ENCODE measurements at places on chromosomes 13 and 19.

- no peak for DNase-seq
Measured at GRCh38 chr19:32891609-32892008, 22.0 kb upstream of the SLC7A9 start.

- DNase-seq, result no peak
Measured at GRCh38 chr19:16161840-16162239, 11.5 kb downstream of the CIB3 start.

DNA sequence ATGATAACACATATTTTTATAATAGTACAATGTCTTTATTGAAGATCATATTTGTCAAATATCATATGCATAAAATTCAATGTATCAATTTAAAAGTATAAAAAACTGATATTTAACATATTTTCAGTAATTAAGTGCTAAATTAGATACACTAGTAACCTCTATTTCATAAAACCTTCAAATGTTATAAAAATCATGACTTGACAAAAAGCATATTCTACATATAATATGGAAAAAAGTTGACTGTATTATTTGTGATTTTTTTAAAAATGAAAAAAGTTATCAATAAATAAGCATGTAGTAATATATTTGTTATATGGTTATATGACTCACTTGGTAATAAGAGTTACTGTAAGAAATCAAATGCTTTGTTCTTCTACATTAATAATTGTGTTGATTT lies 356.9 kb downstream of the DIAPH3 start:
- DNase-seq, result no peak

- peak; percentile 85 for DNase-seq
Measured at GRCh38 chr19:13051557-13052165, 51.0 kb downstream of the LYL1 start.

GRCh38 chr13:35694549-35695447 lies 218.3 kb upstream of the MAB21L1 start:
- DNase-seq, result no peak

DNA sequence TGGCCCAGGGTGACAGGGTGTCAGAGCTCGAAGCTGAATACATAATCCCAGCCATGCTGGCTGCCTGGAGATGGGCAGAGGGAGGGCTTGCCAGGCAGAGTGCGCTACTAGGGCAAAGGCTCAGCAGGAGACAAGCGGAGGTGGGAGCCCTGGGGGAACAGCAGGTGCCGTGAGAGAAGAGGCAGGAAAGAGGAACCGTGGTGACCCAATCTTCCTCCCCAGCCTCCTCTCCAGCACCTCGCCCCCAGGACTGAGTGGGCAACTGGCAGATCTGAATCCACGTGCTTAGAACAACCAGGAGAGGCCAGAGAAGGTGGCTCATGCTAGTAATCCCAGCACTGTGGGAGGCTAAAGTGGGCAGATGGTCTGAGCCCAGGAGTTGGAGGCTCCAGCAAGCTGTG lies 11.0 kb upstream of the CCL25 start:
- DNase-seq, result no peak

- DNase-seq, result no peak
Measured at GRCh38 chr13:22031702-22032286, 360.9 kb downstream of the FGF9 start.

DNA sequence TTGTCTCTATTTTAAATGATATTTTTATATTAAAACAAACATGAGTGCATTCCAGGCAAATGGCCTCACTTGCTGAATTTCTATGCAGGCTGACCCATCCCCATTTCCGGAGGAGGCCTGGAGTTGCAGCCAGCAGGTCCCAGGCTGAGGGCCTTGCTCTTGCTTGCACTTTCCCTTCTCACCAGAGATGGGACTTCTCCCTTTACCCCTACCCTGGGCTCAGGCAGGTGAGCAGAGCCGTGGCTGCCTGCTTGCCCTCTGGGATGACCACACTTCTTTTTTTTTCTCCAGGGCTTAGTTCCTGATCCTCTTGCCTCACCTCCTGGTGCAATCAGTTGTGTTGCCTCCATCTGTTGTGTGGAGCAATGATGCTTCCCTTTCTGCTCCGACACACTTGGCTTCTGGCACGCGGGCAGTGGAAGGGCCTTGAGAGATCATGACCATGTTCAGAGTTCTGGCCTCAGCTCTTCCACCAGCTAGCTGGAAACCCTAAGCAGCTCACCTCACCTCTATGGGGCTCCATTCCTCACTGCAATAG lies 11.1 kb upstream of the OLFM4 start:
- DNase-seq, result no peak

- DNase-seq, result no peak
Measured at GRCh38 chr13:45331692-45332035, 9.3 kb downstream of the TPT1 start.

GRCh38 chr19:16204005-16204294 lies 6.2 kb downstream of the AP1M1 start:
- DNase-seq, result peak; percentile 42

GRCh38 chr19:33221638-33222037 lies 4.0 kb downstream of the SLC7A10 start:
- no peak for DNase-seq

DNA sequence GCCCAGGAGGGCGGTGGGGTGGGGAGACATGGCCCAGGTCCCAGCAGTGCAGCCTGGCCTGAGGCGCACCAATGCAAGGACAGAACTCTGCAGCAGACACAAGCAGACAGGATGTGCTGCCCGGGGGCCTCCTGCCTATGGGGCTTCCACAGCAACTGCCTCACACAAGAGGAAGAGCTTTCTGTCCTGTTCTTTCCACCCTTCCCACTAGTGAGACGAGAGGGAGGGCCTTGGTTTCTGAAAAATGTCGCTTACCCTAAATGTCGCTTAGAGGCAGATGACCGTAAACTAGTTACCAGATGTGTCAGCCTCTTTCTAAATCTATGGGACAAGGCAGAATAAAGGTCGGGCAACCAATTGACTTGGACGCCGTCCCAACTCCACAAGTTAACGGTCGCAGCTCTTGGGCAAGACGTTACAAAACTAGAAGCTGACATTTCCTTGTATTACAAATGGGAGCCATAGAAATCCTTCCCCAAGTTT lies at the start of gene LAIR1:
Gene LAIR1, minus strand, starts transcription at position 157 of the 483 bp plus-strand sequence. Its CDS starts 127 bp downstream, at position 30.
- no peak for DNase-seq

DNA sequence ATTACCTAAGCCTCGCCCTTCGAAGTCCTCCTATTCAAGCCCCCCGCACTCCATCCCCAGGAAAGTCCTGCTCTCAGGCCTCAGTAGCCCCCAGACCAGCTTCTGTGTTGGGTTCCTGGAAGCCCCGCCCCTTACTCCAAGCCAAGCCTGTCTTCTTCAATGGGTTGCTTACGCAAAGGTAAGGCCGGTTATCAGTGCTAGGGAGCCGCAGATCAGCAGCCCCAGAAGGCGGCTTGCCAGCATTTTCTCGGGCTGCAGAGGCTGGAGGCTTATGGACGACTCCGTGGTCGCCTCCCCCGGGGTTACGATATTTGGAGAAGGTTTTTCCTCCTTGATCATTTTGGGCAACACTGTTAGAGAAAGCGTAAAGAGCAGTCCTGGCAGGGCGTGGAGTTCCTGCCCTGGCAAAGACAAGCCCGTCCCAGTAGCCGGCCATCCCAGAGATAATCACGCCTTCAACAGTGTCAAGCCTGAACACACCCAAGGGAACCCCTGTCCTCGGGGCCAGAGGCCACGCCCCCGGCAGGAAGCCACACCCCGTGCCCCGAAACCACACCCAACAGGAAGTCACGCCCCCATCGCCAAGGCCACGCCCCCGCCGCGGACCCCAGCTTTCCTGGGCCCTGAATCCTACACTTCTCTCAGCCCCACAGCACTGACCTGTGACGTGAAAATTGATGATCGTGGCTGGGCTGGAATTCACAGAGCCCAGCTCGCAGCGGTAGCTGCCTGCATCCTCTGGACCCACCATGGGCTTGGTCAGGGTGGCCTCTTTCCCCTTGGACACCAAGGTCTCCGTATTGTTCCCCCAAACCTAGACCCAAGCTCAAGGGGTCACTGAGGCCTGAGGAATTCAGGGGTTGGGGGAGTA lies 954 bp upstream of the RASIP1 start:
- DNase-seq, result no peak

GRCh38 chr19:3518659-3519058 lies 12.5 kb downstream of the FZR1 start:
- no peak for DNase-seq

- DNase-seq, result no peak
Measured at GRCh38 chr13:22926748-22927400, 253.9 kb upstream of the SGCG start.

- DNase-seq, result no peak
Measured at GRCh38 chr19:56821209-56821608, 19.3 kb downstream of the PEG3 start.

DNA sequence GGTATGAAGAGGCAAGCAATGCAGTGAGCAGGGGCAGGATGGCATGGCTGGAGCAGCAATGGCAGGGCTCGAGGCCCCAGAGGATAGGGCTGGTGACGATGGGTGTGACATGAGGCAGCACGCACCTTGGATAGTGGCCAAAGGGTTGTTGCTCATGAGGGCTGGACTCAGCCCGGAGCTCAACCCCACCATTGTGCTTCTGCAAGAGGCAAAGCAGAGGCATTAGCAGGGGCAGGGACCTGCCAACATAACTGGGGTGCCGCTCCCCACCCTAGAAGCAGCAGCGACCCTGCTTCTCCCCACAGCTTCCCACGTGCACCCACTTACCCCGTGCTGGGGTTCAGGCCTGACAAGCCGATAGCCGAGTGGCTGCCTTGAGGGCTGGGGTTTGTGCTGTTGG lies 15.8 kb downstream of the ZNF574 start:
- DNase-seq, result no peak

DNA sequence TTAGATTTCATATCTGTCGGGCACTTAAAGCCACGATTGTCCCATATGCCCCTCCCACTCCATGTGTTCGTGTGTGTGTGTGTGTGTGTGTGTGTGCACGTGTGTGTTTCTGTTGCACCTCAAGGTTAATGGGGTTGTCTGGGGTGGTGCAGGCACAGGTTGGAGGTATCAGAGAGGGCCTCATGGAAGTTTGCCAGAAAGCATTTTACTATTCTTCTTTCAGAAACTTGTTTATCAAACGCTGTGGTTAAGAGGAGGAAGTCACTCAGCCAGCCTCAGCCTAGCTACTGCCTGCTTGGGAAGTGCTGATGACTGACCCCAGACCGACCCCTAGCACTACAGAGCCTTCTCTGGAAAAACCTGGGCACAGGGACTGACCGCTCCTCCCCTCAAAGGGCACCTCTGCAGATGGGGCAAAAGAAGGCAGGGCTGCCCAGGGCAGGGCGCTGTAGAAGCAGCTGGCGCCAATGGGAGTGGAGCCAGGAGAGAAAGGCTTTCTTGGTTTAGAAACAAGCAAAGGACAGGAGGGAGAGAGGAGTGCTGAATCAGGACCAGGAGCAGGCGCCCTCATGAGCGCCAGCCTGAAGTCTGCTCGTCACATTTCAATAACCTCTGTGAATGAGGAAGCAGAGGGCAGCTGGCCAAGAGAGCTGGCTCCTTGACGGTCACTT lies 3.9 kb downstream of the SIAH3 start:
- DNase-seq, result peak; percentile 62

- DNase-seq, result no peak
Measured at GRCh38 chr13:25493931-25494640, 122.3 kb downstream of the ATP8A2 start.

DNA sequence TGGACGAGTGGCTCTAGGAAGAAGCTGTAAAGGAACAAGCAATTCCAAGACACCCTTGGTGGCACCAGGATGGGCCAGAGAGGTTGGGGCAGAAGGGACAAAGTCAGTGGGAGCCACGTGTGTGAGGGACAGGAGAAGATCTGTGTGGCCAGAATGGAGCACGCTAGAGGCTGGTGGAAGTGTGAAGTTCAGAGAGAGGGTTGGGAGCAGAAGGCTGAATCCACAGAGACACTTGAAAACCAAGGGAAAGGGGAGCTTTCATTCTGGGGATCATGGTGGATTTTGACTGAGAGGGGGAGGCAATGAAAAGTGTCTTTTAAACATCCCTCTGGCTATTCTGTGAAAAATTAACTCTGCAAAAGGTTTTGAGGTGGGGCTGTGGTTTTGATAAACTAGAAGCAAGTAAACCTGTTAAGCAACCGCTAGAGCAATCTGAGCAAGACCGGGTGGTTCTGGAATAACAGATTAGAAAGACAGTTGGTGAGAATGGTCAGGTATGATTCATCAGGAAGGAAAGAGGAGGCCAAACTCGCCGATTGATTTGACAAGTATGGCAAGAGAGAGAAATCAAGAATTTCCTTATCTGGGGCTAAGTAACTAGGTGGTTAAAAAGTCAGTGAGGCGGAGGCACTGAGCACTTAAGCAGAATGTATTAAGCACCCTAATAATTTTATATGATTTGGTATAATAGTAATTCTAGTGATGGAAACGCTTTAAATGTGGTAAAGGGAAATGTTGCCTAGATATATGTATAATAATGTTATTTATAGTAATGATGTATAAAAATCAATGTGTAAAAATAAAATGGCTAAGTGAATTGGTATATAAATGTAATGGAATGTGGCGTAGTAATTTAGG lies 140.0 kb downstream of the MYO16 start:
- no peak for DNase-seq

GRCh38 chr13:26022538-26023292 lies 29.1 kb downstream of the SHISA2 start:
- DNase-seq, result no peak

GRCh38 chr13:64684685-64685431 lies 2545.3 kb downstream of the PCDH9 start:
- DNase-seq, result no peak

GRCh38 chr13:25910991-25911419 lies 140.8 kb downstream of the SHISA2 start:
- no peak for DNase-seq

GRCh38 chr13:28735481-28736029 lies 16.8 kb upstream of the SLC46A3 start:
- no peak for DNase-seq

GRCh38 chr13:20778311-20778710 lies 4.5 kb upstream of the EEF1AKMT1 start:
- DNase-seq, result no peak

DNA sequence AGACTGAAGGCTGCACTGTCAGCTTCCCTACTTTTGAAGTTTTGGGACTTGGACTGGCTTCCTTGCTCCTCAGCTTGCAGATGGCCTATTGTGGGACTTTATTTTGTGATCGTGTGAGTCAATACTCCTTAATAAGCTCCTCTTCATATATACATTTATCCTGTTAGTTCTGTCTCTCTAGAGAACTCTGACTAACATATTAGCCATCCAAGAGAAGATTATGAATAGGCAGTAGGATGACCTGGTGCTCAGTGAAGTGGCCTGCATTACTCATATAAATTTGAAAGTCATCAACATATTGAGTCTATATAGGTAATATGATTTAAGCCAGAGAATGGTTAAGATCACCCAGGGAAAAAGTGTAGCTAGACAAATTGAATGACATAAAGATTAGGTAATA lies 136.3 kb upstream of the UFM1 start:
- no peak for DNase-seq

DNA sequence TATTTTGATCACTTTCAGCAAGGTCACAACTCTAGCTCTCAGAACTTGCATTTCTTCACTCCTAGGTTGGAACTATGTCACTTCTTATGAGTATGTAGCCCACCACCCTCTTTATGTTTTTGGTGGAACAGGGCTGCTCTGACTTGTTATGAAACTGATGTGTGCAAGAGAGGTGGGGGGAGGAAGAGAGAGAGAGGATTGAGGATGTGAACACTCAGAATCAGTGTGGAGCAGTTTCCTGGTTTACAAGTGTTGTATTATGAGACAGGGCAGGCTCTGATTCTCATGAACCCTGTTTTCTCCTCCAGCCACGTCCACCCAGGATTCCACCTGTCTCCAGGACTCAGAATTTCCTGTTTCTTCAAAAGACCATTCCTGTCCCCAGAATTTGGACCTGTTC lies 16.1 kb downstream of the ZNF317 start:
- no peak for DNase-seq

GRCh38 chr13:19345916-19346422 lies 164.3 kb upstream of the TUBA3C start:
- DNase-seq, result no peak

All from sciatic nerve (tissue), 2 donors.